Nephron progenitor cell (in vitro differentiated cells): ENCODE measurements at places on chromosomes 5 and 9.

DNA sequence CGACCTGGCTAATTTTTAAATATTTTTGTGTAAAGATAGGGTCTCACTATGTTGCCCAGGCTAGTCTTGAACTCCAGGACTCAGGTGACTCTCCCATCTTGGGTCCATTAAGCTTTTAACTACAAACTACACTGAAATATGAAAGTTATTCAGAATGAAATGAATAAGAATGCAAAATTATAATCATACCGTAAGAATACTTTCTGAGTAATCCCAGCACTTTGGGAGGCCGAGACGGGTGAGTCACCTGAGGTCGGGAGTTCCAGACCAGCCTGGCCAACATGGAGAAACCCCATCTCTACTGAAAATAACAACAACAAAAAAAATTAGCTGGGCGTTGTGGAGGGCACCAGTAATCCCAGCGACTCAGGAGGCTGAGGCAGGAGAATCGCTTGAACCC lies 1.1 kb upstream of the ORM1 start:
- no peak for DNase-seq

- peak; percentile 81 for DNase-seq
Measured at GRCh38 chr5:56561-57290, 35.2 kb upstream of the PLEKHG4B start.

- no peak for DNase-seq
Measured at GRCh38 chr5:142748132-142748531, 22.0 kb upstream of the ARHGAP26 start.

DNA sequence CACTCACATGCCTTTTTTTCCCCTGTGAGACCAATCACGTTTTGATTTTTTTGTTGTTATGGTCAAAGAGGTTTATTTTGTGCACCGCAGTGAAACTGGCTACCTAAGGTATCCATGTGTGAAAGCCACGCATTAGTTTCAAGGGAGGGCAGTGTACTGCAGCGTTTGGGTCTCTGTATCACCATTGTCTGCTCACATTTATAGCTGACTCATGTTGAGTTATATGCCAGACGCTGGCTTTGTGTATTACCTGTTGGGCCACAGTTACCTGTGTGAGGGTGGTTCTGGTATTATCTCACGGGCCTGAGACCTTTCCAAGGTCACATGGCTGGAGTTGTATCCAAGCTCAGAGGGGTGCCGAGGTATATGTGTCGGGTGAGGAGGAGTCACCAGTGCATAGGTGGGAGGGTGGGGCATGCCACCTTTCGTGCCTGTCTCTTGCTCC lies 75.8 kb downstream of the ARHGAP26 start:
- no peak for DNase-seq

- peak; percentile 88 for DNase-seq
Measured at GRCh38 chr9:38068701-38069628, at the start of gene SHB. SHB (minus strand) TSS chr9:38069227; CDS start chr9:38068645, 582 bp downstream.

DNA sequence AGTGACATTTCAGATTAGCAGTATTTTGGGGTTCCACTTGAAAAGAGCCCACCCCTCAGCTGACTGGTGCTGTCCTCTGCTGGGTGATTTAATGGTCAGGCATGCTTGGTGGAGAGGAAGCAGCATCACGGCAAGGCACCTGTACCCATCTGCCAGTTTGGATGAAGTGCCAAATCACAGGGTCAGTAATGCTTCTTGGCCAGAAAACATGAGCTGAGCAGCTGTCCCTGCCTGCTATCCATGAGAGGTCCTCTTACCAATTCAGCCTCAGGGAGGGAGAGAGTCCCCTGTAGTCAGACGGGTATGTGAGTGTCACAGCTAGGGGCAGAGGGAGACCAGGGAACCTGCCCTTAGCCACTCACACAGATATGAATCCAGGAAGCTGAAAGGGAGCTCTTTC lies 137.9 kb downstream of the SEC61B start:
- no peak for DNase-seq

GRCh38 chr9:99181621-99182020 lies 40.1 kb downstream of the ALG2 start:
- no peak for DNase-seq

DNA sequence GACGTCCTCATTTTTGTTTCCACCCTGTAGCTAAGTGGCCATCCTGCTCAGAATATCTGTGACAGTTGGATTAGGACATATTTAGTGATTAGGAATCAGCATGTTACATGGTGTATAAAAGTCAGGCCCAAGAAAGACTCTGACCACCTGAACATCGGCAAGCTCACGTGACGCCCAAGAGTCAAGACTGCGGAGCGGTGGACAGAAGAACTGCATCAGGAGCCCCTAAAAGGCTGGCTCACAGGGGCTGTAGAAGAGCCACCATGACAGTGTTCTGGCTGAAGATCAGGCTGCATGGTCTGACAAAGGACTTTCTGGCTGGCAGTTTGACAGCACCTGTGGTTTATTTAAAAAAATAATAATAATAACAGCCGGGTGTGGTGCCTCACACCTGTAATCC lies 185.3 kb downstream of the AUH start:
- no peak for DNase-seq

DNA sequence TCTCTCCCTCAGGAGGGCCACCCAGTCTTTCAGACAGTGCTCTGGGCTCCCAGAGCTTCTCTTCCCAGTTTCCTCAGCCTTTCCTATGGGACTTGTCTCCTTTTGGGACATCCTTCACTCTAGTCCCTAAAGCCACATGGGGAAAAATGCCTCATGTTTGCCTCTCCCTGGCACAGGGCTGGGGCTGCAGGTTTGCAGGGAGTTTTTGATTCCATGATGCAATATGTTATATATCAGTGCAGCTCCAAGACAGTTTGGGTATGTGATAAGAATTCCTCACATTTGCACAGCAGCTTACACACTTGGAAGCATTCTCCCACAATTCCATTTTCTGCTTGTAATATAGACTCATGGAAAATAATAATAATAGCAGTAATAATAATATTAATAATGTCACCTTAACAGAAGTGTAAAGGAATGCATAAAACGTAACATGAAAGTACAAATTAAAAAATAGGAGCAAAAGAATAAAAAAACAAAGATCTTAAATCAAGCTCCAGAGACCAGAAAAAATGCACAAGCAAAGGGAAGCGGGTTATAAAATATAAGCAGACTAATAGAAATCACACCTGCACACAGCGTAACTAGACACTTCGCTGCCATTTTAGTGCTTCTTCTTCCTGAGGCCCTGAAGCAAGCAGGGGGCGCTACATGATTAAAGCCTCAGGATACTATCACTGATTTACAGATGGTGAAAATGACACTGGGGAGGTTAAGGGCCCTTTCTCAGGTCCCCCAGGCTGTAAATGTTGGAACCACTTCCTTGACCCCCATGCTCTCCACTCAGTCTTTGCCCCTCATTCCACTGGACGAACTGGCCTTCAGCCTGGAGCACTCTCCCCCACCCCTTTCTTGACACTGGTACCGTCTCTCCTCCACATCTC lies 70.0 kb upstream of the IL17B start:
- DNase-seq, result no peak

DNA sequence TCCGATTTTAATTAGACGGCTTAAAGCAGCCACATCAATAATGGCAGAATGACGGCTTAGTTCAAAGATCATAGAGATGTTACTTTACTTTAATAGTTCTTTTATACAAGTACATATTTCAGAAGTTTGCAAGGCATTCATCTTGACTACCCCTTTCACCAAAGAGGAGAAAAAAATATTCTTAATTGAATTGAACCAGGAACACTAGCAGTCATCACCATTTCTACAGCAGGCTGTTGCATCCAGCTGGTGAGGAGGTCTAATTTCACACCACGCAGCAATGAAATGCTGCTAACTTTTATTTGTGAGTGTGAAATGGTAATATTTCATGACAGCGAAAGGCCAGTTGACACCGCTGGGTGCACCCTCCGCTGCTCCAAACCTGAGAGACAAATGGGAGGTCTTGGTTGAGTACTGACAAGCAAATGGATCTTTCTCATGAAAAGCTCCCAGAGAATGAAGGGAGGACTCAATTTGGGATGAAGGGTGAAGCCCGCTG lies 322.2 kb downstream of the GLIS3 start:
- peak; percentile 7 for DNase-seq

GRCh38 chr5:135593886-135594285 lies 15.1 kb upstream of the CXCL14 start:
- no peak for DNase-seq

GRCh38 chr5:167381457-167381856 lies 910.0 kb upstream of the WWC1 start:
- no peak for DNase-seq

DNA sequence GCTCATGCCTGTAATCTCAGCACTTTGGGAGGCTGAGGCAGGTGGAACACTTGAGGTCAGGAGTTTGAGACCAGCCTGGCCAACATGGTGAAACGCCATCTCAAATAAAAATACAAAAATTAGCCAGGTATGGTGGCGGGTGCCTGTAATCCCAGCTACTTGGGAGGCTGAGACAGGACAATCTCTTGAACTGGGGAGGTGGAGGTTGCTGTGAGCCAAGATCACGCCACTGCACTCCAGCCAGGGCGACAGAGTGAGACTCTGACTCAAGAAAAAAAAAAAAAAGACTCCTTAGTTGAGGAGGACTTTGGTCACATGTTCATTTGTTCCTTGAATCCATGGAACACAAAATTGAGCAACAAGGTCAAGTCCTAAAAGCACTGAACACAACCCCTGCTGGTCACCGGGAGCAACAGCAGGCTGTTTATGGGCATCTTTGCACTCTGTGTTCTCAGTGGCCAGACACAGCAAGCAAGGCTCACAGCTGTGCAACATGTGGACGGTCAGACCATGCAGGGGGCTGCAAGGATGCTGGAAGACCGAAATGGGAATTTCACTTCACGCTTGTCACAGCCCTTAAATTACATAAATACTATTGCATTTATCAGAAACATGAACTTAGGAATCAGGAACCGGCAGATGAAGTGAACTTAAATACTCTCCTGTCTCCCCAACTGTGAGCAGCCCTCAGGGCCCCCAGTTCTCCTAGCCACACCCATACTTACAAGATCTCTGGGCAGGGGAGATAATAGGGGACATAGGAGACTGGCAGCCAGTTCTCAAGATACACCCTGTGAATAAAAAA lies 2.8 kb downstream of the GBGT1 start:
- no peak for DNase-seq

DNA sequence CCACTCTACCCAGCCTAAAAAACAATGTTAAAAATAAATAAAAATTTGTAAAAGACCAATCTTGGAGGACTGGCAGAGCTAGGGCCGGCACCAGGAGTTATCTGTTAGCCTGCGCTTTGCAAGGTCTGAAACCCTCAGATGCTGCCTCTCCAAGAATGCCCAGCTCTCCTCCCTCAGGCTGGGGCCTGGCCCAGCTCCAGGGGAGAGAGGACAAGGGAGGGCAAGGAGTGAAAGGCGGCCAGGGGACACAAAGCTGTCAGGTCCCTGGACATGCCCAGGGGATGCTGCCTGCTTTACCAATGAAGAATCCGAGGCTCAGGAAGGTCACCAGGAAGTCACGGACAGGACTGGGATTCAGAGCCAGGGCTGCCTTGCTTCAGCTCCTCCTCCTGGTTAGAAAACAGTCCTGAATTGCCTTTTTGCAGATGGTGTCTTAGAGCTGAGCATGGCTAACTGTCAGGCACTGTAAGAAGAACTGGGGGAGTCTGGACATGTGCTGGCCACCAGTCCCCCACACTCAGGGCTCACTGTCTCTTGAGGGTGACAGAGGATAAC lies 5.5 kb upstream of the N4BP3 start:
- DNase-seq, result no peak

DNA sequence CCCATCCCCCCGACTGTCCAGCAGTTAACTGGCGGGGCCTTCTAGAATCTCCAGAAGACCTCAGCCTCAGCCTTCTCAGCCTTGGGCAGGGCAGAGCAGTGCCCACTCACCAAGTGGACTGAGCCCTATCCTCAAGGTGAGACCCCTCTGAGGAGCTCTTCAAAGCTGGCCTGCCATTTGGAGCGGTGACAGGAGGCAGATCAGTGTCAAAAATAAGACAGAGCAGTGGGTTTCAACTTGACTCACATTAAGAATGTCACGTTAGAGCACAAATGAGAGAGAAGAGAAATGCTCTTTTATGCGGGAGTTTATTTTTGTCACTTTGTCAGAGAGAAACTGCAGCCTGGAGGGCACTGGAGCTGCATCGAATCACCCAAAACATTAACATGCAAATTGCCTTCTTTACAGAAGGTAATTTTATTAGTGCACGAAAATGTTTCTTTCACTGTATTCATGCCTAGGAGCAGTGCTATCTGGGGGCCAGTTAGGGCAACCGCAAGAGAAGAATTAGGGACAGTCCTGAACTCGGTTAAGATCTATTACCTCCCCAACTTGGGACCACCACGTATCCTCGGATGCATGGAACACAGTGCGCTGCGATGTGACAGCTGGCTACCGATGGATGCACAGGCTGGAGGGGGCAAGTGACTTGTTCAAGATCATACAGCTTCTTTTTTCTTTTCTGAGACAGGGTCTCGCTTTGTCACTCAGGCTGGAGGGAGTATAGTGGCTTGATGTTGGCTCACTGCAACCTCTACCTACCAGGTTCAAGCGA lies 188.5 kb downstream of the DAB2IP start:
- DNase-seq, result no peak

- no peak for DNase-seq
Measured at GRCh38 chr5:573206-573605, 38.9 kb upstream of the CEP72 start.
